ENCODE measurements at places on chromosomes 4 and X.

DNA sequence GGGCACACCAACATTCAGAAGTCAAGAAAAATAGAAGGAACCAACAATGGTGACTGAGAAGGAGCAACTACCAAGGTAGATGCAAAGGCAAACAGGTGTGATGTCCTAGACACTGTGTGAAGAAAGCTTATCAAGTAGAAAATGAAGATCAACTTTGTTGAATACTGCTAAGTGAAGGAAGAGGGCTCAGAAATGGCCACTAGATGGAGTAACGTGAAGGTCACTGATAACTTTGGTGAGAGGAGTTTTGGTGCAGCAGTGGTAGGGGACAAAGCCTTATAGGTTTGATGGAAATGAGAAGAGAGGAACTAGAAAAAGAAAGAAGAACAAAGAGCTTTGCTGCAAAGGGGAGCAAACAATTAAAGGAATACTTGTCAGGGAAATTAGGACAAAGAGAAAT lies 23.5 kb downstream of the OTC start:
- DNase-seq: no peak

DNA sequence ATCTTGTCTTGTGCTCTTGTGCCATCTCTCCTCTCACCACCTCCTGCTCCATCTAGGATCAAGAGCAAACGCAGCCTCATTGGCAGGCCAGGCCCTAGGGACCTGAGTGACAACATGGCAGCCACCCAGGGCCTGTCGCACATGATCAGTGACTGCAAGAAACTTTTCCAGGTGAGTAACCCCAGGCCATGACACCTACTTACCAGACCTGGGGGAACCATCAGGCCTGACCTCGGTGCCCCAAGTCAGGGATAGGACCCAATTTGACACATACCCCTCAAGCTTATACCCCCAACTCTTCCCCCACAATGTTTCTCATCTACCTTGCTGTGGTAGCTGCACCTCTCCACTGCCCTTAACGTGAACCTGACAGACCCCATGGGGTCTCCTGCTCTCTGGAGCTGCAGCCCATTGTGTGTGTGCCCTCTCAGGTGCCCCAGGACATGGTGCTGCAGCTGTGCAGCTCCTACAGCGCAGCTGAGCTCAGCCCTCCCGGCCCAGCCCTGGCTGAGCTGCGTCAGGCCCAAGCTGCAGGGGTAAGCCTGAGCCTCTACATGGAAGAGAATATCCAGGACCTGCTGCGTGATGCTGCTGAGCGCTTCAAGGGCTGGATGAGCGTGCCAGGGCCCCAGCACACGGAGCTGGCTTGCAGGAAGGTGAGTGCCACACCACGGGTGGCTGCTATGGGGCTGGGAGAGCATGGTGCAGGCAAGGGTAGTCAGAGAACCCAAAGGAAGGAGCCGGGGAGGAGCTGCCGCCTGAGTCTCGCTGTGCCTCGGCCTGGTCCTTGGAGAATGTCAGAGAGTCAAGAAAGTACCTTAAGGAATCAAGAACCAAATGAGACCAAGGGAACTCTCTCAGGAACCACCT lies 74.8 kb downstream of the STARD8 start:
- DNase-seq: no peak

DNA sequence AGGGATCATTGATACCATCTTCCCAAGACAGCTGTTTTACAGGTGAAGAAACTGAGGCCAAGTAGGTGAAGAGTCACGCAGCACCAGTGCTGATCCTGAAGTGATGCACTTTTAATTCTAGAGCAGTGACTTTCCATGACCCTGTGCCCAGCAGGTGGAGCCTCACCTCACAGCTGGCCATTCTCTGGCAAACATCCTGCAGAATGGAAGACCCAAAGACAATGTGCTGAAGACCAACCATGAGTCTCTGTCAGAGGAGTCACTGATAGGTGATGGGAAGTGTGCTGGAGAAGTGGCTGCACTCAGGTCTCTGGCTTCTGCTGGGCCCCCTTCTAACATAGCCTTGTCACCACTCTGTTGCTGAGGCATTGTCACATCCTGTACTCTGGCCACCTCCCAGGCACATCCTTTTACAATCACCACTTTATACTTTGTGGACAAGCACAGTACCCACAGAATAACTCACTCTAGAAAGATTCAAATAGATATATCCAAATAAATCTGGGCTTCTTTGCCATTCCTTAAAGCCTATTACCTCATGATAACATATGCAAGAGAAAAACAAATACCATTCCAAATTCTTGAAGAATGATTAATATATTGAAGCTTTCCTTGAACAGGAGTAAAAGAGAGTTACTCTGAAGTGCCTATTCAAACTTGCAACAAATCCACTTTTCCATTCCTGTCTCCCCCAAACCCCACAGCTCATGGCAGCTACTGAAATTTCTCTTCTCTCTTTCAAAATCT lies 64.1 kb upstream of the SCOC start:
- DNase-seq: no peak

DNA sequence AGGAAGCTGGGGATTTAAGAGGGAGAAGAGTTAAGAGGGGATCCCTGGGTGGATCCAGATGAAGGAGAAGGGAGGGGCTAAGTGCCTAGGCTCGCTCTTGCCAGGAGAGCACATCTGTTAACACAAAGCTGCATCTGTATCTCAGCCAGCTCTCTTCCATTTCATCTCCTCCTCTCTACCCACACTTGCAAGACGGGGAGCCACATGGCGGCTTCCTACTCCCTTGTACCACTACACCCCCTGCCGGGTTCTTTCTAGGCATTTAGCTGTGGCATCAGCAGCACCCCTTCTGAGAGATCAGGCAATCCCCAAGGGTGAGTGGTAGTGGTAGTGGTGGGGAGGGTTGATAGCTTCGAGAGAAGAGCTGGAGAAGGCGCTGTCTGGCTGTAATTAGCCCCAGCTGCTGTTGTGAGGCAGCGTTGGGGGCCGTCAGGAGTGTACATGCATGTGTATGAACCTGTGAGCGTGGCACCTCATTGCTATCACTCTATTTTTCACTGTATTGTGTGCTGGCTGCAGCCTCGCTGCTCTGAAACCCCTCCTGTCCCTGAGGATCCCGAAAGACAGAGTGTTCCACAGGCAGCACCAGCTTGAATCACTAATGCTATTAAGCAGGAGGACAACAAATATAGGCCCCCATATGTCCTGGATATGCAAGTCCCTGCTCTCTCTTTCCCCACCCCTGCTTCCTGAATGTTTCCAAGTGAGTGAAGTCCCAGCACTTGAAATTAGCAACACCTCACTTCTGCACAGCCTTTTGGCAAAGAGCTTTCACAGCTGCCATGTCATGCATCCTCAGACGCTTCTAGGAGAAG lies 73.7 kb downstream of the RTL9 start:
- no peak for DNase-seq

DNA sequence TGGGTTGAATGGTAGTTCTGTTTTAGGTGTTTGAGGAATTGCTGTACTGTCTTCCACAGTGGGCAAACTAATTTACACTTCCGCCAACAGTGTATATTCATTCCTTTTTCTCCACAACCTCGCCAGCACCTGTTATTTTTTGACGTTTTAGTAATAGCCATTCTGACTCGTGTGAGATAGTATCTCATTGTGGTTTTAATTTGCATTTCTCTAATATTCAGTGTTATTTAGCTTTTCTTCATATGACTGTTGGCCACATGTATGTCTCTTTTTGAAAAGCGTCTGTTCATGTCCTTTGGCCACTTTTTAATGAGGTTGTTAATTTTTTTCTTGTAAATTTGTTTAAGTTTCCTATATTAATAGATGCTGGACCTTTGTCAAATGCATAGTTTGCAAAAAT lies 26.9 kb upstream of the WDR17 start:
- DNase-seq: no peak

DNA sequence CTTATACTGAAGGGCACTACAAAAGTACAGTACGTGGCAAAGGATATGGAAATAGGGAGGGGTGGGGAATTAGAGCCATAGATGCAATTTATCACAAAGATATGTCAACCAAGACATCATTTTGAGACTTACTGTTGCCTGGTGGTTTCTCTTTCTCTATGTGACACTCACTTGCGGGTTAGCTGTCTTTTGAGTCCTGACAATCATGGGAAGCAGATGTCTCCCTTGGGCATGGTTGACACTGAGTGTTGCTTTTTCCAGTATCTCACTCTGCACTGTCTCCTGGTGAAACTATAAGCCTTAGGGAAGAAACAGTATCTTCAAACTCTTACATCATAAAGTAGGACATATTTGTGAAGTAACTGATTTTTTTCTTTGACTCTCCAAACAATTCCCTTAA lies 383.5 kb upstream of the LCORL start:
- no peak for DNase-seq

GRCh38 chrX:22389556-22390179 lies 117.0 kb downstream of the CBLL2 start:
- DNase-seq: no peak

DNA sequence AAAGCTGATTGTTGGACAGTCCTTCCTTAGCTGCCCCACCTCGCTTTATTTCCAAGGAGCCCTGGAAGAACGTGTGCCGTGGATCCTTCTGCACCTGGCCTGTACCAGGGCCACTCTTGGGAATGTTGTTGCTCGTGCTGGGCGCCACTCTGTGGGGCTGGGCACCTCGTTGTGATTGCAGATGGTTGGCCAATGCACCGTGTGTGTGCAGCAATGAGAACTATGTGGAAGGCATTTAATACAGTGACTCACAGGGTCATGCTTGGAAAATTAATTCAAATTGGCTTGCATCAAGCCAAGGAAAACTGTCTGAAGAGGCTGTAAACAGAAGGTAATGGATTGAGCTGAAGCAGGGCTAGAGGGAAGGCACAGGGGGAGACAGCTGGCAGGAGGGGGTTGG lies 37.0 kb upstream of the CD99L2 start:
- no peak for DNase-seq

DNA sequence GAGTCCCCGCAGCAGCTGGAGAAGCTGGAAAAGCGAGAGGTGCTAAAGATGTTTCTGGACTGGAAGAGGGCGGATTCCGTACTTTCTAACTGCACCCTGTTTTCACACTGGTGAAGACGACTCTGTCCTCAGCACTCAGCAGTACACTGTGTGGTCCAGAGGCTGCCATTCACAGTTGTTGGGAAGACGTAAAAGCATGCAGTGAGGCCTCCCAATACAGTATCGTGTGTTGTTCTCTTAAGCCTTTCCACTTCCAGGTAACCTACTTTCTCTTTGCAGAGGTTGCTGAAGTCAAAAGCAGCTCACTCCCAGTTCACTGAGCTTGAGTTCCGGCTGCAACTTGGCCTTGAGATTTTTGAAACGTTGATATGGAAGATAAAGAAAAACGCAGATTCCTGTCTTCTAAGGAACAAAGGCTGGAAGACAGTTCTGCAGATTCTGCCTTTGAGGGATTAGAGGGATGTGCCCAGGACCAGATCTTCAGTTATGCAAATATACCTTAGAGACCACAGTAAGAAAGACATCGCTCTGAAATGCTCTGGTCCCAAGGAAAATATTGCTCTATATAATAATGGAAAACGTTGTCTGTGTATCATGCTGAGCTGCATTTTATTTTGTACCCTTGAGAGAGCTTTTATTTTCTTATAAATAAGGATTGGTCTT lies 540.9 kb downstream of the TRIML1 start:
- DNase-seq: no peak

DNA sequence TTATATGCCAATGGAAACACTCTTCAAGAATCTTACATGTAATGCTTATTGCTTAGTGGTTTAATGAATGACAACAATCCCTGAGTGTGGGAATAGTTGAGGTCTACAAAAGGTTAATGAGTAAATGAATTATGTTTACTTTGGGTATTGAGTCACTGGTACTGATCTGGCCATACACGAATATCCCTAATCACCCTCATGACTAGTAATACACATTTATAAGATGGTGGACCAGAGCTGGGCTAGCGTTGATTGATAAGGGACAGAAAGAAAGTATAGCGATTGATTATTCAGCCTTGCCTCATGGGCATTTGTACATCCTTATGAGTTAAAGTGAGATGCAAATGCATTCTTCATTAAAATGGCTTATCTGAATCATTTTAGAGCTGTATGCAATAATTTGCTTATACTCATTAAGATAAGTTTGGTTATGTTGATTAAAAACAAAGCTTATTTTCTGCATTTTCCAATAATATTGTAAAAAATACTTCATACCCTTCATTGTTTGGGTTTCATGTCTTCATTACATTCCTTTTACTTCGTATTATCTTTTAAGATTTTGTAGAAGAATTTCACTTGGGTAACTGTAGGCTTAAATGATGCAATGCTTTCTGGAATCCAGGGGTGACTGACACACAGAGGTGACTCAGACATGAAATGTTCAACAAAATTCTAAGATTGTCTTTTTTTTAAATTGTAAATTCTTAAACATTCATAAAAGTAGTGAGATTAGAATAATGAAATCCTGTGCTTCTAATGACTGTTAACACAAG lies 47.4 kb downstream of the FGF2 start:
- no peak for DNase-seq

DNA sequence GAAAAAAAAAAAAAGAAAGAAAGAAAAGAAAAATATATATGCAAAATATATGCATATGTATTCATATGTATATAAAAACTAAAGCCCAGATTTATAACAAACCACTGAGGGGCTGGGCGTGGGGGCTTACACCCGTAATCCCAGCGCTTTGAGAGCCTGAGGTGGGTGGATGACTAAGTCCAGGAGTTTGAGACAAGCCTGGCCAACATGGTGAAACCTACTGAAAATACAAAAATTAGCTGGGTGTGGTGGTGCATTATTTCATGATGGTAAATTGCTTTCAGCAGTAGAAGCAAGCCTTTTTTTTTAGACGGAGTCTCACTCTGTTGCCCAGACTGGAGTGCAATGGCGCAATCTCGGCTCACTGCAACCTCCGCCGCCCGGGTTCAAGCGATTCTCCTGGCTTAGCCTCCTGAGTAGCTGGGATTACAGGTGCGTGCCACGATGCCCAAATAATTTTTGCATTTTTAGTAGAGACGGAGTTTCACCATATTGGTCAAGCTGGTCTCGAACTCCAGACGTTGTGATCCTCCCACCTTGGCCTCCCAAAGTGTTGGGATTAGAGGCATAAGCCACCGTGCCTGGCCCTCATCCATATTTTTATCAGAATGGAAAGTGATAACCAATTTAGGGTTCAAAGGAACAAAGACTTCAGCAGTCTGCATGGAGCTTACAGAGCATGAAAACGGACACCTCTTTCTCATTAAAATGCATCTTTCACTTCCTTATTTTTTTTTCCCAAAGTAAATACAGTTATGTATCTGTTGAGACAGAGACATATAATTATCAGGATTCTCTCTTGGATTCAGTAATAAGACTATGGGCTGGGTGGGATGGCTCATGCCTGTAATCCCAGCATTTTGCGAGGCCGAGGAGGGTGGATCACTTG lies 27.7 kb upstream of the MOB1B start:
- no peak for DNase-seq

- no peak for DNase-seq
Observed at GRCh38 chr4:118866442-118866841, 22.2 kb upstream of the SYNPO2 start.

All from H1 (cell line).